Renal cortex interstitium (tissue), 15 donors: ENCODE measurements at places on chromosomes 3 and 15.

DNA sequence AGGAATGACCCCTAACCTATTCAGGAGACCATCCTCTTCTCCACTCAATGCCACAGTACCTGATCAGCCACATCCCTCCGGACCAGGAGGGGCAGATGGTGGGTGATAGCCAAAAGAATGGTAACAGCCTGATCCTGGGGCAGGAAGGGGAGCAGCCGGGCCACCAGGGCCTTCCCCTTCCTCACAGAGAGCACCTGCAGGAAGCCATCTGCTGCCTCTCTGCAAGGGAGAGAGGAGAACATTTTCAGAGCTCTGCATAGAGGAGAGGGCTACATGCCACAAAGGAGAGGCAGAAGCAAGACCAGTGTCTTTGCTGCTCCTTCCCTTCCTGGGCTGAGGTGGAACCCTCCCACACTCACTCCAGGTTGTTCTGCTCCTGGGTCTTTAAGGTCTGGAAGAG, 5.5 kb upstream of the SPG11 start:
- DNase-seq: no peak

DNA sequence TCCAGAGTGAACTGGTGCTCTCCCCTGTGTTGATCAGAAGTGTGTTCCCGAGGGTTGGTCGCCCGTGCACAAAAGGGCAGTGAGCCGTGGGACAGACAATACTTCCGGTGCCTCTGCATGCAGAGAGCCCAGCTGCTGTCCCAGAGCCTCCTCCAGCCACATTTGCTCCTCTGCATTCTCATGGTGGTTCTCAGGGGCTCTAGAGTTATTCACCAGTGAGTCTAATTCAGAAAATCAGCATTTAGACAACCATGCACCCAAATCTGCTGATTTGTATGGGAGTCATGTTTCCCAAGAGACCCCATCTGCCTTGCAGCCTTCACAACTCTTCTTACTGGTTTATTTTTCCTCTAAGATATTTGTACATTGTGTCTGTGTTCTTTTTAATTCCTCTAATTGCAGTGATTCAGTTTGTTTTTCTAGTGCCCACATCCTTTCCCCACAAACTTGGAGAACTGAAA, 107.0 kb upstream of the SPRED1 start:
- DNase-seq: no peak

GRCh38 chr3:175001091-175001490, 142.0 kb downstream of the NAALADL2 start:
- DNase-seq: no peak

DNA sequence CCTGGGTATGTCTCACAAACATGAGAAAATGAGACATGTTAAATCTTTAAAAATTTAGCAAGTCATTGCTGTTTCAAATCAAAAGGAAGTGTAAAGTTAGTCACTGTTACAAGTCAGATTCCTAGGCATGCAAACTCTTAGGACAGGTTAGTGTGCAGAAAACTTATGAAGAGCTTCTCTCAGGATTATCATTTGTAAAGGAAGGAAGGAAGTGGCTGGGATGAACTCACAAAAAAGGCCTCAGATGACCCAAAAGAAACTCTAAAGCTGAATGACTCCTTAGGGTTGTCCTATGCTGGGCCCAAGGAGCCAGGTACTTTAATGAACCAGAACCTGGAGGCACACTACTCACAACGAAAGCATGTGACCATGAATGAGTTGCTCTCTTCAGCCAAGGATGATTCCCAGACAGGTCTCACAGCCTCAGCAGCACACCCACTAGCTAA, 25.0 kb downstream of the MSL2 start:
- DNase-seq: no peak

- DNase-seq: no peak
These were observed 34.6 kb downstream of the GNB4 start for GRCh38 chr3:179416681-179417080.

GRCh38 chr3:102195198-102195948, 239.4 kb upstream of the ZPLD1 start:
- DNase-seq: no peak

DNA sequence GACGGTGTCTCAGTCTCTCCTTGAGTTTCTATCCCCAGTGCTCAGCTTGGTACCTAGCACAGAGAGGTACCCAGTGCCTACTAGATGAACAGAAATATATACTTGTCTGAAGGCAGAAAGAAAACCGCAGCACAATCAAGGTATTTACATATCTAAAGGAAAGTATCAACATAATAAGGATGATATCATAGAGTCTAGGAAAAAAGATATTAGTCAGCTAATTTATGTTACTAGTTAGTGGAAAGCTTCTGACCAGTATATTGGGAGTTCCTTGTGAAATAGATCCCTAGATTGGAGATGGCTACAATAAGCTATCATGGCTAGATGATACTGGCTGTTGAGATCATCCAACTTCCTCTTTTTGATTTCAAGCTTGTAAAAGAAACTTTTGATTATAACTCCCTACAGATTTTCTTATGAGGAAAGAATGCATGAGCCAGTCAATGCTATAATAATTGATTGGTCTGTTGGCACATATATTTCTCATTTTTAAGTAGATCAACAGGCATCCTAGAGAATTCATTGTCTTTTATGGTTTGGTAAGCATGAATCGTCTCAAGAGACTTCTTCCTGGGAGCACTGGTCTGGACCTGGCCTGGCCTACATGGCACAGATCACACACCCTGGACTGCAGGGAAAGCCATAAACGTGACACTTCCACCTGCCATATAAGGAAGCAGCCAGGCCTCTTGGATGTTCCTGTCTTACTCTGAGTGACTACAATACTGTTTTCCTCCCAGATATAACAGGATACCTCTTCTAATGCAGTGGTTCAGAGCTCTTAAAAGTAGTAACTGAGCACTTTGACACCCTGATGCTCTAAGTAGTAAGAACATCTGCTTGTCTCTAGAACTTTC, 60.7 kb downstream of the IMPG2 start:
- DNase-seq: no peak

DNA sequence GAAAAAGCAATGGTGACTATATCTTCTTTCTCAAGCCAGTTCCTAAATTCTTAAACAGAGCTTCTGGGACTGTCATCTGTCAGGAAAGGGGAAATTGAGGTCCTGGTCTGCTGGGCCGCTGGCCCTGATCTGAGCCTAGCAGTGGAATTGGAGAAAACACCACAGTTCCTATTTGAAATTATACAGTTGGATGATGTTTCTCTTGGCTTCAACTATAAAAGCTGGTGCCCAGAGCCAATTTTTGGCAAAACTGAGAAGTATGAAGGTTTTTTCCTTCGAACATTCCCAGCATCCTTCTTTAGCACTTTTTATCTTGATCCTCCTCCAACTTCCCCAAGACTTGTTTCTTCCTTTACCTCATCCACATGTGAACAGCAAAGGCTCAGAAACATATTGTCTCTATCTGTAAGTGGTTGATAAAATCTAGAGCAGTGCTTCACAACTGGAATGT, 83.9 kb downstream of the CD47 start:
- DNase-seq: no peak

DNA sequence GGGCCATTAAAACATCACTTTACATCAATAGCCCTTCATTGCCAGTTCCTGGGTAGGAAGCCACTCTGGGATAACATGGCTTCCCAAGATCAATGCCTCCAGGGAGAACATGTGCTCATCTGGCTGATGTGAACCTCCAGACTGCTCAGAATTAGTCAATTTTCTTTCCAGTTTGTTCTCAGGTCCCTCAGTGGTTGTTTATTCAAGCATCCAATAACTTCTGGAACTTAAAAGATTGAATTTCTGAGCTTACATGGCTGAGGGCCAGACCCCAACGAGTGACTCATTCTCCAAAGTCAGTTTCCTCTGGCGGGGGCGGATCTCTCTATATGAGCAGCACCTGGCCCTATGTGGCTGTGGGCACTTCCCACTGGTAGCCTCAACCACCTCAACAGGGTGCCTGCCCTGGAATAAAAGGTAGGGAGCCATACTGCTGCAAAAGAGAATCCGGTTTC, 34.0 kb downstream of the LYZL4 start:
- no peak for DNase-seq

GRCh38 chr3:112539825-112540650, 21.7 kb downstream of the ATG3 start:
- no peak for DNase-seq

GRCh38 chr3:117997201-117998049, 1037.2 kb downstream of the IGSF11 start:
- peak; percentile 71 for DNase-seq

DNA sequence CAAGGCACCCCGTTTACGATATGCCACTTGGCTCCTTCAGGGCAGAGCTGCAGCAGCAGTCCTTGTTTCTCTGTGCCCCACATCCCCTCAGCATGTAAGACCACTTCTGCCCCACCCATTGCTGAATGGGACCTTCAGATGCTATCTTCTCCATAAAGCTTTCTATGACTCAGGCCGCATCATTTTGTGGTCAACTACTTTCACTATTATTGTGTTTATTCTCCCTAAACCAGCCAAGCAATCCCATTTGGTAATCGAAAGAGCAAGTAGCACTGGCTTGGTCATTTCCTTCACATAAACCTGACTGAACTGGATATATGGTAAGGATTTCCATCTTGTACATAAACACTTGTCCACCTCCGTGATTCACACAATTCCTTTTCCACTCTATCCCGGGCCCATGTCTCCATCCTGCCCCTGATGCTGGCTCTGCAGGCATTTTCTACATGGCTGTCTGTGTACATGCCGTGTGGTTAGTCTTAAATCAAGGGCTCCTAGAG, 25.7 kb downstream of the LIPC start:
- DNase-seq: no peak

DNA sequence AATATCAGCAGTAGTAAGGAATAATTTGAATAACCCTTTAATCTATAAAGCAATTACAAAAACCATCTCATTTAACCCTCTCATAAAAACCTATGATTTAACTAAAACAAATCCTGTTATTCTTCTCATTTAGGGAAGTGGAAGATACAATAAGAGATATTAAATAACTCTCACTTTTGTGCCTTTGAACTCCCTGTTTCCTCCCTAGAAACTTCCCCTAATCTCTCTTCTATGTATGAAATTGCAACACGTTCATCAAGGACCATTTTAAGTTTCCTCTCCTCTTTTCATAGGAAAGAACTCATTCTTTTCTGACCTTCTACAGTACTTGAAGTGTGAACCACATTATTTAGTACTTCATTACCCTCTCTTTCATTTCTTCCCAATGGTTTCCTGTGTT, 18.8 kb upstream of the FAM81A start:
- DNase-seq: no peak

GRCh38 chr3:57158813-57159738, 6.1 kb downstream of the IL17RD start:
- no peak for DNase-seq

DNA sequence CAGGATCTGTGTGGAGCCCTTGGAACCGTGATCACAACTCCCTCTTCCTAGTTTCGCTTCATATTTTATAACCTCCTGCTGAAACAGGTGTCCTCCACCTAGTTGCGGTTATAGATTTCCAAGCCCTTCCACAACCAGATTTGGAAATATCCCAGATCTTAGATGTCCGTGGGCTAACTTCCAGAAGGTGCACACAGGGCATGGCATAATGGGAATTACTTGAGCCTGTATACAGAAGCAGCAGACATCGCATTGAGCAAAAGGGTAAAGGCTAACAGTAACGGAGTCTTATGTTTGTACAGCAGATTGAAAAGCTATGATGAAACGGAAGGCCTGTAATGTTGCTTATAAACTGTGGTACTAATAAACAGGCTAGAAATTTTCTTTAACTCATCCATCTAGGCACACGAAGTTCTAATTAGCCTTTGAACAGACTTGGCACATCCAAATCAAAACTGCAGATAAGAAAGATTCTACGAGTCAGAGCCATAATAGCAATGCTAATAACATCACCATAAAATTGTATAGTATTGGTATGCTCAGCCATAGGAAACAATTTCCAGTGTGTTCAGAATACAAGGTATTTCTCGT, 1.2 kb upstream of the USF3 start:
- DNase-seq: no peak

GRCh38 chr3:46999516-47000197, 20.2 kb downstream of the NBEAL2 start:
- no peak for DNase-seq

DNA sequence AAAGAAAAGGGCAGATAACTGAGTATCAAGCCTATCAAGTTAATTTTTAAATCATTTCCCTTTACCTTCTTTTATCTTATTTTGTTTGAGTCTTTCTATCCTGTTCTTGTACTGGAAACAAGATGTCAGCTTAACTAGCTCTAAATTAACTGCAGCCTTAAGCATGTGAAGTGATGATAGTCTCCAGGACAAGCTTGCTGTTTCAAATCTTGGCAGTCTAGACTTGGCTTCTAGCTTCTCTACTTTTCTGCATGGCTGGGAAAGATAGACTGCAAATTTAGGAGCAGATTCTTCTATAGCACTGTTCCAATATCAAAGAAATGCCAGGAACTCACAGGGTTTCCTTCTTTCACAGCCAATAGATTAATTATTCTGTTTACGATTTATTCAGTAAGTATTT, 1034.4 kb downstream of the TUSC7 start:
- no peak for DNase-seq

GRCh38 chr15:68930268-68931022, at the start of gene SPESP1:
TSS of gene SPESP1 (plus strand) at chr15:68930525. CDS start at chr15:68930654, 129 bp downstream.
- peak; percentile 46 for DNase-seq

DNA sequence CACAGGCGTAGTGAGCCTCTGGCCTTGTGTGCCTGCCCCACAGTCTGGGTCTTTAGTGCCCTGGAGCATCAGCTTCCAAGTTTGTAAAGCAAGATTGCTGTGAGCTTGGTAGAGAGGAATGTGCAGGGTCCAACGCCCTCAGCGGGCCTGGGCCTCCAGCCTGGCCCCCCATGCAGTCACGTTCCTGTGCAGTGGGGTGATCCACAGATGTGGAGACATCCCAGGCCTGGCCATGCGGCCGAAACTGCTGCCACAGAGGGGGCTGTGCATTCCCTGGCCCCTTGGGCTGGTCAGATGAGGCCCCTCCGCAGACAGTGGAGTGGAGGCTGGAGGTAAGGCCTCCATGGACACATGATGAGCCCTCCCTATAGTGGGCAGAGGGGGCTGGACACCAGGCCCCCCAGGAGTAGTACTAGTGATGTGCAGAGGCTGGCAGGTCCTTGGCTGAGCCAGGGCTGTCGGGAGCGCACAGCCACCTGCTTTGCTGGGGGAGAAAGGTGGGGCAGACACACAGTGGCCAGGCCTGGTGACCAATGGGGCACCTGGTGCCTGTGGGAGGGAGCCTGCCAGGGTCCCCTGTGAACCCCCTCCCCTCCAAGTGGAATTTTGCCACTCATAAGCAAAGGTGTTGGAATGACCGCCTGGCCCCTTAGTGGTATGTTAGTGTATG, 71.5 kb downstream of the EFCAB12 start:
- DNase-seq: no peak

- DNase-seq: no peak
These were observed 1.0 kb upstream of the C3orf52 start for GRCh38 chr3:112084980-112085705.
